ENCODE measurements at places on chromosomes 11 and 22.

- DNase-seq, result peak; percentile 90
These were observed 706 bp downstream of the SF1 start for GRCh38 chr11:64777449-64778222.

GRCh38 chr11:75982309-75982708 lies 167.3 kb downstream of the UVRAG start:
- no peak for DNase-seq

- no peak for DNase-seq
These were observed 77.7 kb downstream of the BRD1 start for GRCh38 chr22:49749885-49750510.

GRCh38 chr11:73579641-73580434 lies 18.1 kb downstream of the FAM168A start:
- DNase-seq, result no peak

DNA sequence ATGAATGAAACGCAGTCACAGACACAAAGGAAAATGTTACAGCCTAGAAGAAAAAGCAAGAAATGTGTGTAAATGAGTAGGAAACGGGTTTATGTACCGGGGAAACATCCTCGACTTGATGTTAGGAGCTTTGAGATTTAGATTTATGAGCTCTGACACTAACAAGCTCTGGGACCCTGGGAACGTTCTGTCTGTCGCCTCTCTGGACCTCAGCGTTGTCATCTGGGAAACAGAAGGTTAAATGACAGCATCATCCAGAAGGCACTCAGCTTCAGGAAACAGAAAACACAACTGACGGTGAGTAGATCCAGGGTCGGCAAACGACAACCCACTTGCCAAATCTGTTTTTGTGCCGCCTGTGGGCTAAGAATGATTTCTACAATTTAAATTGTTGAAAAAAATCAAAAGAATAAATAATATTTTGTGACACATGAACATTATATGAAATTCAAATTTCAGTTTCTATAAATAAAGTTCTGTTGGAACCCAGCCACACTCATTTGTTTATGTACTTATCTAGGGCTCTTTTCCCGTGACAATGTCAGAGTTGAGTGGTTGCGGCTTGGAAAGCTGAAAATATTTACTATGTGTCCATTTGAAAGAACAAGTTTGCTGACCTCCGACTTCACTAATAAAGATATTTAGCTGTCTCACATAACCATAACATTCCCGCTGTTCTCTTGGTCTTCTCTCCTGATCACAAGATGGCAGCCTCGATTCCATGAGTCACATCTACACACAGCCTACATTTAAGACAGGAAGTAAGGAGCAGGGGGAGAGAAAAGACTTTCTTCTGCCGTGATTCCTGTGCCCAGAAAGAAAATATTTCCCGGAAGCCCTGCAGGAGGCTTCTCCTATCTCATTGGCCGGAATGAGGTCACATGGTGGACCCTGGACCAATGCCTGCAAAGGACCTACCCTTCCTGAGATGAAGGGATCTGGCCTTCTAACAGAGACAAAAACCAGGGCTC lies 47.1 kb upstream of the SYT13 start:
- no peak for DNase-seq

DNA sequence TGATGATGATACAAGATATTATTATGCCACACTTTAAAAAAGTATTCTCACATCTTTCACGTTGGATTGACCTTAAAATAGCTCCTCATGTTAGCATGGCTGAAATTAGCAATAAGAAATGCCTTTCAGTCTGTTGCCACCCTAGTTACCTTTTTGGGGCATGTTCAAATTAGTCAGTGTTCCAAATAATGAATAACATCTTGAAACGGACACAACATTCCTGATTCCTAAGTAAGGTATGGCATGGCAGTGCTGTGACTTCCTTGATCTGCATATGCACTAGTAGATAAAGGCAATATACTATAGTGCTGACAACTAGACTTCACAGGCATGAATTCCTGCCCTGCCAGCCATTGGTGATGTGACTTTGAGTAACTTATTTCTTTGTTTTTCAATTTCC lies 914.5 kb downstream of the METTL15 start:
- DNase-seq, result no peak

DNA sequence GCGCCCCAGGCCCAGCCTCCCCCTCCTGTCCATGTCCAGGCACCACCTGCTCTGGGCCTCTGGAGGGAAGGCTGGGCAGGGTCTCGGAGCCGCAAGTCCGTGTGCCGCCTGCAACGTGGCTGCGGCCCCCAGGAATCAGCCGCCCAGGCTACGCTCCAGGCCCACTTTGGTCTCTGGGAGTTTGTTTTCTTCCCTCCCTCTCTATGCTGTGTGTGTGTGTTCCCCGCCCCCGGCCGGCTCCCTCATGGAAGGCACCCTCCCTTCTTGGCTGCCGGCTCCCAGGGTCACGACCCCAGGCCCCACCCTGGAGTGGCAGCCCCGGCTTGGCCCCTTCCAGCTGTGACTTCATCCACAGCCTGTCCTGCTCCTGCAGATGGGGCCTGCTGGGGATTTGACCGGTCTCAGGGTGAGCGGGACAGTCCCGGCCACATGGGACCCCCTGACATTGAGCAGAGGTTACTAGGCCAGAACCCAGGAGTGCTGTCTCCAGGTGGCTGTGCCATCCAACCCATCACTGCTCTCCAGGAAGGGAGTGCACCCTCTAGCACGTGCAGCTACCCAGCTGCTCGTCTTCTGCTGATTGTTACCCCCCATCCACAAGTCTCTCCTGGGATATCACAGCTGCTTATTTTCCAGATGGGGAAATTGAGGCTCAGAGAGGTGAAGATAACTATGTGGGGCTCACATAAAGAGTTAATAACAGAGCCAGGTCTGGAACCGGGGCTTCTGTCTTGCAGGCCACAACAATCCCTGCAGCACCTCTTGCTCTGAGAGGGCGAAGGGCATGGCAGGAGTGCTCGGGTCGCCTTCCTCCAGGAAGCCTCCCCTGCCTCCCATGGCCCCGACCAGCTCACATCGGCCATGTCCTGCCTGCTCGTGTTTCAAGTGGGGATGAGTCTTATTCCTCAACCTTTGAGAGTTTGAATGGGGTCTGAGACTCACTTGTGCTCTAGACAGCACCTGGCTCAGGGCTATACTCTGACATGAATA lies 2.8 kb upstream of the LIF start:
- DNase-seq, result no peak

DNA sequence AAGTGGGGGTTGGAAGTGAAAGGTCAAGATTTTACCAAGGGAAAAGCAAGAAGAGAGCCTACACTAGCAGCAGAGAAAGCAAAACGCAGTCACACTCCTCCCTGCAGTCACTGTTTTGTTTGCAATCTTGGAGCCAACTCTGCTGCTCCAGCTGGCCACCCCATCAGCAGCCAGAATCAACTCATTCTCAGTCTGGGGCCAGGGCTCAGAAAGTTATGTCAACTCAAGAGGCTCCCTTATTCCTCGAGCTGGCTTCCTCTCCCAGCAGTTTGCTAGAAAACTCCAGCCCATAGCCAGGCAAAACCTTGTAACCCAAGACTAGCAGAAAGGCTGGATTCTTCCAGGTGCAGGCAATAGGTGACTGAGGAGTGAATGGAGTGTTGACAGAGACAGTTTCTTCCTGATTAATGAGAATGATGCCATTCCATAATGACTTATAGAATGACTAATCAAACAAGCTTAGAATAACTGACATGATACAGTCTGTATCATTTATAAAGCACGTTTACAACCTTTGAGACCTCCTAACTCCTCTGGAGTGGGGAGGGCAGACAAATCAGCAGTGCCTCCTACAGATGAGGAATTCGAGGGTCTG lies 53.4 kb downstream of the P4HA3 start:
- DNase-seq, result no peak

DNA sequence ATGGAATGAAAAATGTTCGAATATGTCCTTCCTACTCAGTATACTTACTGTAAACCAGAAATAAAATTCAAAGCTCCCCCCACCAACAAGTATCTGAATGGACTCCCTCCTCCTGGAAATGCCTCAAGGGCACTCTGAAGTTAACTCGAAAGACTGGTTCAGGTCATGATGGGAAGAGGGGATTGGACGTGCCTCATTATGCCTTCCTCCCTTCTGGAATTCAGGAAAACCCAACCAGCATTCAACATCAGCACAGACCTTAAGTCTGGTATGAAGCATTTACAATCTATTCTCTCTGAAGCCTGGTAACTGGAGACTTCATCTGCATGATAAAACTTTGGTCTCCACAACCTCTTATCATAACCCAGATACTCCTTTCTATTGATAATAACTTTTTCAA lies 428.3 kb upstream of the RAG2 start:
- DNase-seq, result no peak

GRCh38 chr22:50490531-50491308 lies 4.1 kb downstream of the MIOX start:
- no peak for DNase-seq

DNA sequence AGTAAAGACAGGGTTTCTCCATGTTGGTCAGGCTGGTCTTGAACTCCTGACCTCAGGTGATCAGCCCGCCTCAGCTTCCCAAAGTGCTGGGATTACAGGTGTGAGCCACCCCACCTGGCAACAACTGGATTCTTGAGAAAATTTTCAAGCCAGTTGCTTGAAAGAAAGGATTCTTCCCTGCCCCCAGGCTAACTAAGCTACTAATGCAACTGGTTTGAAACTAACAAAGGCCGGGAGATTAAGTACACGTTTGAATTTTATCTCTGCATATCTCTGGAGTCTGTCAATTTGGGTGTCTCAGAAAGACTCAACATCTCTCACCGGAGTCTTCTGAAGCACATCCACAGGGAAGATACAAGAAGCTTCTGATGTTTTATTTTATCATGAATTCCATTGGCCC lies 10.7 kb upstream of the ETS1 start:
- no peak for DNase-seq

DNA sequence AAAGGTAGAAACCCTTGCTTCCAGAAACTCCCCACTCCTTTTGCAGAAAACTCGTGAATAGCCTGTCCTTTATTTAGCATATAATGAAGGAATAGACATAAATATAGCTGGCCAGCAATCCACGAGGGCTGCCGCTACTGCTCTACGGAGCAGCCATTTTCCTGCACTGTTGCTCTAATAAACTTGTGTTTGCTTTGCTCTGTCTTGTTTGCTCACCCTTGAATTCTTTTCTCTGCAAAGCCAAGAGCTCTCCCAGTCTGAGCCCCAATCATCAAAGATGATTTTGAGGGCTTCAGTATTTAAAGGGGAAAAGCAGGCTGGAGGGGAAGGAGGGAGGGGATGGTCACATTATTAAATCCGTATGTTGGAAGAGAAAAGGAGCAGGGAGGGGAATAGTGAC lies 16.6 kb upstream of the CHKA start:
- DNase-seq, result no peak

All from T-helper 1 cell (primary cell).